Stimulated activated CD4-positive, alpha-beta T cell treated with anti-CD3 and anti-CD28 coated beads, Interleukin-1b, Interleukin-23, amount 100 ng/mL, for 4 hours (primary cell): ENCODE measurements at places on chromosomes 7 and 10.

DNA sequence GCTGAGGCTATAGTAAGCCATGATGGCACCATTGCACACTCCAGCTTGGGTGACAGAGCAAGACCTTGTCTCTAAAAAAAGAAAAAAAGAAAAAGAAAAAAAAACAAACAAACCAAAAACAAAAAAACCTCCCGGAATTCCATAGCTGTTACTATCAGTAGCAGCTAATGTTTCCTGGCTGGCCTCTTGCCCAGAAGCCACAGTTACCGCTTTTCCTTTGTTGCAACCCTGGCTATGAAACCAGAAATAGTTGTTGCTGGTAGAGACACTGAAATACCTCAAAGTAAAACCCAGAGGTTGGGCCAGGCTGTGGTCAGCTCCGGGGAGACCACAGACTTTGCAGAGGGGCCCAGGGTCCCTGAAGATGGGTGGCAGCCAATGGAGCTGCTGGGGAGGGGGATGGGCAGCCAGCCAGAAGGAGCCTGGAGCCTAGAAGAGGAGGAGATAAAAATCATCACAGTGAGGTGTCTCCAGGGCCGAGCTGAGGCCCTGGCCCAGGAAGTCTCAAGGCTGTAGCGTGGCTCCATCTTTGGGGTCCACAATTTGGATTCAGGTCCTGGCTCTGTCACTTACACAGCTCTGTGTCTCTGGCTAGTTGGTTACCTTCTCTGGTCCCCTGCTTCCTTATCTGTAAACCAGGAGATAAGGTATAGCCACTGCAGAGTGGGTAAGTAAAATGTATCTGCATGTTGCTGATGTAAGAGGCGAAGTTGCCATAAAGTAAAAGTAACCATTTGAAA, 3.4 kb upstream of the CHST12 start:
- DNase-seq, result no peak

- no peak for DNase-seq
Observed at GRCh38 chr7:107843184-107843583, 40.2 kb upstream of the SLC26A3 start.

- DNase-seq, result no peak
Observed at GRCh38 chr10:86443936-86444335, 77.3 kb upstream of the GRID1 start.

DNA sequence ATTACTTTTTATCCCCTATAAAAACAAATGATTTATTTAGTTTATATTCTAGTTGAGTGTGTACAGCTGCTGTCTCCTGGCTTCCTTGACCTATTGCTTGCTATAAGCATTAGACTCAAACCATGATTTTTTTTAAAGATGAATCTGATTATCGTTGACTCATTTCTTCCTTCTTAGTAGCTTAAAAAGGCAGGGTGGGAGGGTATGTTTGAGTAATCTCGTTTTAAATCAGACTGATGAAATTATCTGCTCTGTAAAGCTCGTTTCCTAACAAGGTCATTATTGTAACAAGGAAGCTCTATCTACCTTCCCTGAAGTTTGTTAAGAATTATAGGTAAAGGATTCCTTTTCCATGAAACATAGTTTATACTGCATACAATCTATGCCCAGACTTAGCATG, 276.3 kb upstream of the KCND2 start:
- DNase-seq, result no peak

DNA sequence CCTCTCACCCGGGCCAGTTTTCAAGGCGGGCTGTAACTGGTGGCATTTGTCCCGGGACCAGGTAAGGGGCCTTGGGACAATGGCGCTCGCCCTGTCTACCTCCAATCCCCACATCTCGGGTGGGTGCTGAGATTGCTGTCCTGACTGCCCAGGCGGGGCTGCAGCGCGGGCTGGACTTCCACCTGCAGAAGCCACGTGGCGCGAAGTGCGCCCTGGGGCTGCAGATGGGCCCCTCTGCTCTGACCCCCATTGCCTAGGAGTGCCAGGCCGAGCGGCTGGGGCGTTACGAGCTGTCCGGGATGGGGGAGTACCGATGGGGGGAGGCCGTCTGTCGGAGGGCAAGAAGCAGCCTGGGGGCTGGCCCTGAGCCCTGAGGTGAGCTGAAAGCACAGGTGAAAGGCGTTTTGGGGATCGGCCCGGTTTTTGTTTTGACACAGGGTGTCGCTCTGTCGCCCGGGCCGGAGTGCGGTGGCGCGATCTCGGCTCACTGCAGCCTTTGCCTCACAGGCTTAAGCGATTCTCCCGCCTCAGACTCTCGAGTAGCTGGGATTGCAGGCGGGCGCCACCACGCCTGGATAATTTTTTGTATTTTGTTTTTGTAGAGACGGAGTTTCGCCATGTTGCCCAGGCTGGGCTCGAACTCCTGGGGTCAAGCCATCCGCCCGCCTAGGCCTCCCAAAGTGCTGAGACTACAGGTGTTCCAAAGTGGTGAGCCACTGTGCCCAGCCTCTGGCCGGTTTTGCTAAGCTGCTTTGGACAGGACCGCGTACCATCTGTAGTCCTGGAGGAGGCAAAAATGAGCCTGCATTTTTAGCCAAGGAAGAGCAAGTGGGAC, at the start of gene SFXN2:
Gene SFXN2, plus strand, starts transcription at position 16 of the 835 bp plus-strand sequence. CDS start 12,001 bp downstream, outside the sequence.
- DNase-seq, result peak; percentile 28

- no peak for DNase-seq
Observed at GRCh38 chr10:126928274-126928673, 23.0 kb downstream of the DOCK1 start.

GRCh38 chr10:21452203-21452602, 73.3 kb downstream of the SKIDA1 start:
- no peak for DNase-seq

- no peak for DNase-seq
Observed at GRCh38 chr10:130066743-130067142, 43.9 kb downstream of the C10orf143 start.
